Stimulated activated CD4-positive, alpha-beta T cell treated with anti-CD3 and anti-CD28 coated beads, TNF-alpha, amount 100 ng/mL, for 1 hour (primary cell): ENCODE measurements at places on chromosomes 16 and 17.

GRCh38 chr17:73182616-73183310 is 10.1 kb upstream of the COG1 start:
- DNase-seq: no peak

DNA sequence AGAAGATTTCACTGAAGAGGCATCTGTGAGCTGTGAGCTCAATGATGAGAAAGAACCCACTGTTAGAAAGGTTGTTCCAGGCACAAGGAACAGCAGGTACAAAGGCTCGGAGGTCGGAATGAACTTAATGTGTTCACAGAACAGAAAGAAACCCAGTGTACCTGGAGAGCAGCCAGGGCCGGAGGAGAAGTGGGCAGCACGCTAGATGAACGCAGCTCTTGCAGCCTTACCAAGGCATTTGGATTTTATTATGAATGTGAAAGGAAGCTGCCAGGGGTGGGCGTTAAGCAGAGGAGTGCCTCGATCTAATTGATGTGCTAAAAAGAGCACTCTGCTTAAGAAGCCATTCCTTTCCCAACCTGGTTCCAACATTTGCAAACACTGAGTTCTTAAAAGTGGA is 19.0 kb downstream of the EEF2K start:
- DNase-seq: no peak

DNA sequence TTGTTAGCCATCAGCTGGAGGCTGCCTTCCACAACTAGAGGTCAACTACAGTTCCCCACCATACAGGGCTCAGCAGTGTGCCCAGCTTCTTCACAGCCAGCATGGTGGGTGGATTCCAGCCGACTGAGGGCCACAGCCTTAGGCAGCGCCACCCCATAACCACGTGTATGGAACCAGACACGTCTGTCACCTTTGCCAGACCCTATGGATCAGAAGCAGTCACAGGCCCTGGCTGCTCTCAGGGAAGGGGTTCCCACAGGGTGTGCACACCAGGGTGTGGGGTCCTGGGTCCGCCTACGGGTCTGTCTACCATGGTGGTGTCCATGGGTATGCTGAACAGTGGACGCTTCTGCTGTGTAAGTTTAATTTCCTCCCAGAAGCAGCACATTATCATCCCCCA is 265.0 kb upstream of the FOXF1 start:
- DNase-seq: no peak

DNA sequence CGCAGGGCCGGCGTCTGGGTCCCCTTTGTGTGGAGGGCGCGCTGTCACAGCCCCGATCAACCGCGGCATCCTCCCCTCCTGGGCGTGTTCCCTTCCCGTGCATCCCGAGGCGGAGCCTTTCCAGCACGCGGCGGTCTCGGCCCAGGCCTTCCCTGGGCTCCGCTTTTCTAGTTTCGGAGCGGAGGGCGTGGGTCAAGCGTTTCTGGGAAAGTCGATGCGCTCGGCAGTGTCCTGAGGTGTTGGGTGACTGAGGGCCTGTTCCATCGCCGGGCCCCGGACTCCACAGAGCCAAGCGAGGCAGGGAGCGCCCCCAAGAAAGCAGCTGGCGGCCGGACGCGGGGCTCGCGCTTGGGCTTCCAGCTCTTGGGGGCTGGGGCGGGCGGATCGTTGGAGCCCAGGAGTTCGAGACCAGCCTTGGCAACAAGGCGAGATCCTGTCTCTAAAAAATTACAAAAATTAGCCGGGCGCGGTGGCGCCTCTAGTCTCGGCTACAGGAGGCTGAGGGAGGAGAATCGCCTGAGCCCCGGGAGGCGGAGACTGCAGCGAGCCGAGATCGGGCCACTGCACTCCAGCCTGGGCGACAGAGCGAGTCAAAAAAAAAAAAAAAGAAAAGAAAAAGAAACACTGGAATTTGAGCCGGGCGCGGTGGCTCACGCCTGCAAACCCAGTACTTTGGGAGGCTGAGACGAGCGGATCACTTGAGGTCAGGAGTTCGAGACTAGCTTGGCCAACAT is 806 bp downstream of the IFT140 start:
- DNase-seq: no peak

- DNase-seq: no peak
Measured at GRCh38 chr16:27828671-27829070, 234.8 kb downstream of the GSG1L start.

- no peak for DNase-seq
Measured at GRCh38 chr16:4601036-4601863, 13.4 kb downstream of the UBALD1 start.

DNA sequence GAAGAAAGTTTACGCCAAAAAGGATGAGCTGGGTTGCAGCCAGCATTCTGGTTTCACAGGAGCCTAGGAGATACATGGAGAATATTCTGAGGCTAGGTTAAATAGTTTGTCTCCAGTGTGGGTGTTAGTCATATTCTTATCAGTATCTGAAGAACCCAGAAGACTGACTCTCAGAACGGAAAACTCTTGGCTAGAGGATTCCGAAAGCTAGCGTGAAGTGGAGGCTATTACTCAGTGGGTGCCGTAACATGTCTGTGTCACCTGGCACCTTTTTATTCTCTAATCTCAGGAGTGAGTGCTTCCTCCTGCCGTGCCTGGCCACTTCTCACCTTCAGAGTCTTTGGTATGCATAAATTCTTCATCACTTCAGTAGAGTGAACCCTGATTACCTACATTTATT is 199.5 kb downstream of the WWOX start:
- no peak for DNase-seq

DNA sequence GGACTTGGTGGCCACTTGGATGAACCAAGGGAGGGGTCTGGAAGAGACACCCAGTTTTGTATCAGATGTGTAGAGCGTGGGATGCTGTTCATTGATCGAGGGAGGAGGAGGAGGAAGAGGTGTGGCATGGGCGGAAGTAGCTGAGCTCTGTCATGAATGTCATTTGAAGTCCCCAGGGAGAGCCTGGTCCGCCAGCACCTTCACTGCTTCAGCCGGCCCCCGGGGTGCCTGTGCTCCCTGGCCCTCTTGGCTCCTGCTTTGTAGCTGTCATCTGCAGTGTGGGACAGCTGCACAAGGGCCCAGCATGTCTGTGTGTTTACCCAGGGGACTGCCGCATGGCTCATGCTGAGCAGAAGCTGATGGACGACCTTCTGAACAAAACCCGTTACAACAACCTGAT is 75.4 kb upstream of the RBL2 start:
- DNase-seq: no peak

- no peak for DNase-seq
Measured at GRCh38 chr16:27852116-27852515, 211.4 kb downstream of the GSG1L start.

- no peak for DNase-seq
Measured at GRCh38 chr17:63309021-63309420, 137.1 kb downstream of the CYB561 start.

GRCh38 chr17:80577876-80578570 is 33.4 kb downstream of the RPTOR start:
- no peak for DNase-seq

DNA sequence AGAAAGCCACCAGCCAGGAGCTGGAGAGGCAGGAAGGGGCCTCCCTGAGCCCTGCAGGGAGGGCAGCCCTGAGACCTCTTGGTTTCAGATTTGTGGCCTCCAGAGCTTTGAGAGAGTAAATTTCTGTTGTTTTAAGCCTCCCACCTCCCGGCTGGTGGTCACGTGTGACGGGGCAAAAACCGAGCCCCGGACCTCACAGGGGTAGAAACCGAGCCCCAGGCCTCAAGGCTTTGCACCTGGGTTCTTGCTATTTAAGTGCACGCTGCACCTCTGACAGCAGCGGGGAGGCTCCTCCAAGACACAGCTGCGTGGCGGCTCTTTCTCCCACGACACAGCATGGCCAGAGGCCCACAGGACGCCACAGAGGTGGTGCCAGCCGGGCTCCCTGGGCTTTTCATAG is 17.4 kb upstream of the ZC3H18 start:
- no peak for DNase-seq
